ENCODE measurements at places on chromosomes 3 and 15. TPM values are rescaled to one million over a fixed set of nuclear protein-coding genes. Genes with fewer than 3 reads are reported as not detected.
A peak's percentile ranks its signal among the peaks of the same experiment; 100 is the strongest.

The LRRIQ4 gene
- 0.18 TPM for polyA plus RNA-seq

The MITF gene
- 40.0 TPM for polyA plus RNA-seq

The COMMD2 gene
- 73.3 TPM for polyA plus RNA-seq

The CAND2 gene
- polyA plus RNA-seq = 7.9 TPM

The BFSP2 gene
- polyA plus RNA-seq = not detected

The ANKUB1 gene
- polyA plus RNA-seq = not detected

The NEK11 gene
- polyA plus RNA-seq = 23.2 TPM

The TRH gene
- polyA plus RNA-seq = 1.4 TPM

The AADACL2 gene
- not detected for polyA plus RNA-seq

The TRPM1 gene
- polyA plus RNA-seq = 0.67 TPM

DNA sequence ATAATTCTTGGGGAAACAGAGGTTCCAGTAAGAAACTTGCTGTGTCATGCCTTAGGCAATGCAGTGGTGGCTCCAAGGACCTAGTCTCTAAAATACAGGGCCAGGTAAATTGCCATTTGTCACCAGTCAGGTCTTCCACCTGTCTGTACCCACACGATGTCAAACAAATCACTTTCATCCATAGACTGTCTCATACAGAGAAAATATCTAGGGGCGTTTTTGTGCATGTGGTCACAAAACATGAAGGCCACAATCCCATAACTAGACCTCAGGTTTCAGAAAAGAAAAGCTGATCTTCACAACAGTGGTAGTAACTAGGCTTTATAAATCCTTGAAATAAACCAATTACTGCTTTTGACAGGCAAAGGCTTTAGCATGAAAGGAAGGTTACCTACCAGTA lies 92.3 kb downstream of the SLC9A9 start:
- DNase-seq = no peak

DNA sequence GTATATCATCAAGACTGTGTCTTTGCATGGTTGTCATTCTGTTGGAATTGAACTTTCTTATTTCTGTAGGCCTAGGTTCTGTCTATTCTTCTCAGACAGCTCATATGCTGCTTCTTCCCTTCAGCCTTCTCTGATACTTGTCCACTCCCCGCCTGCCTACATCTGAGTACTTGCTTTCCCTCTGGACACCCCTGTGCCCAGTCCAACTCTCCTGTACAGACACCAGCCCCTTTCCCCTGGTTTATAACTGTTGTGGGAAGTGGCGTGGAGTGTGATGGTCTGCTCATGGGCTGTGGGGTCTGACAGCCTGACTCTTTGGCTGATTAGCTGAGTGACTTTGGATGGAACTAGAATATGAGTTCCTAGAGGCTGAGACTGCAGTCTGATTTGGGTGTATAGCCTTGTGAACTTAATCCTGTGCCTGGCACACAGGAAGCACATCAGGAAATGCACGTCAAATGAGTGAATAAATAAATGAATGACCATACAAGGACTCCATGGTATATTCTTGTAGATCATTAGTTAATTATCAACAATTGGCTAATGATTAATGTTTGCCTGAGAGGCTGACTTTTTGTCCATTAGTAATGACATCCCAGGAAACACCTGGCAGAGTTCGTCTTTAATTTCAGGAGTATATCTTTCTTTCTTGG lies 11.8 kb downstream of the CACNA1D start:
- no peak for DNase-seq

- DNase-seq = no peak
These were observed 43.5 kb upstream of the ABI3BP start for GRCh38 chr3:101036676-101037075.

- no peak for DNase-seq
These were observed 332.8 kb downstream of the ULK4 start for GRCh38 chr3:41629072-41629471.

GRCh38 chr15:83592370-83593040 lies 61.4 kb upstream of the ADAMTSL3 start:
- DNase-seq = peak; percentile 42

DNA sequence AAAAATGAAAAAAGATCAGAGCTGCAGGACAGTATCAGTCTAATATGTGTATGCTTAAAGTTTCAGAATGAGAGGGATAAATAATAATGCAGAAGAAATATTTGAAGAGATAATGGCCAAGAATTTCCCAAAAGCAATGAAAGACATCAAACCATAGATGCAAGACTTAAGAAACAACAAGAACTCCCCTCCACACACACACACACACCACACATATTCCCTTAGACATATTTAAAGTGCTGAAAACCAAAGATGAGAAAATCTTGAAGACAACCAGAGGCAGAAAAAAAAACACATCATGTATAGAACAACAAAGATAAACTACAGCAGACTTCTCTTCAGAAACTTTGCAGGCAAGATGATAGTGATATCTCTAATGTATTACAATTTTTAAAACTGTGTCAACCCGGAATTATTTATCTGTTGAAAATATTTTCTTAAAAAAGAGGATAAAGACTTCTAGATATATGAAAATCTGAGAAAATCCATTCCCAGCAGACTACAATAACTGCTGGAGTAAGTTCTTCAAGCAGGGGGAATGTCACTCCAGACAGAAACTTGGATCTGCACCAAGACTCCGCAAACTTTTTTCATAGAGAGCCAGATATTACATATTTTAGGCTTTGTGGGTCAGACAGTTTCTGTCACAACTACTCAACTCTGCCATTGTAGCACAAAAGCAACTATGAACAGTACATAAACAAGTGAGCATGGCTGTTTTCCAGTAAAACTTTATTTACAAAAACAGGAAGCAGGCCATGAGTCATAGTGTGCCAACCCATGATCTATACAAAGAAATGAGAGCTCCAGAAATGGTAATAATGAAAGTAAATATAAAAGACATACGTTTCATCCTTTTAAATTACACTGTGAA lies 223.4 kb upstream of the CGNL1 start:
- no peak for DNase-seq

GRCh38 chr3:15261274-15261673 lies 55.2 kb downstream of the CAPN7 start:
- no peak for DNase-seq

GRCh38 chr3:31565288-31565687 lies 32.6 kb downstream of the STT3B start:
- no peak for DNase-seq

GRCh38 chr15:98384328-98385029 lies 263.9 kb upstream of the IGF1R start:
- DNase-seq = no peak

- no peak for DNase-seq
These were observed 437.1 kb upstream of the CBLB start for GRCh38 chr3:106305882-106306435.

DNA sequence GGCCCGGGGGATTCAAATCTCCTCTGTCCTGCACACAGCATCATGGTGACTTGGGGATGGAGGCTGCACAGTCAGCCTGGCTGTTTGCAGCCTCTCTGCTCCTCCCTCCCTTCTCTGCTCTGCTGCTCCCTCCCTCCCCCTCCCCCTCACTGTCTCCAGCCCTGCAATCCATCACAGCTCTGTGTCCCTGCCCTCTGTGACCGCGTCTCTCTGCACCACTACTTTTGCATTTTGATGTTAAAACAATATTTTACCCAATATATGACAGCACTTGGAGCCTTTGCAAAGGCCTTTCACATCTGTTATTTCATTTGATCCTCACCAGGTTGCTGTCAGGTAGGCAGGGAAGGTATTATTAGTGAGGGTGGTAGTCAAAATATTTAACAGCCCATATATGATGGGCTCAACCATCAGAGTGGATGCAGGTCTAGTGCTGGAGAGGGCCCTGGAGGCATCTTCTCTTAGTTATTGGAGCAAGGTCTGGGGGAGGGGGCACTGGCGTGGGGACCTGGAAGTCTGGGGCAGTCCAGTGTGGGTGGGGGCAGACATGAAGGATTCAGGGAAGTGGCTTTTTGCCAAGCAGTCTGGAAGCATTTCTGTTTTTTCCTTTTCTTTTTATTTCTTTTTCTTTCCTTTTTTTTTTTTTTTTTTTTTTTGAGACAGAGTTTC lies 16.3 kb upstream of the VPS8 start:
- no peak for DNase-seq

DNA sequence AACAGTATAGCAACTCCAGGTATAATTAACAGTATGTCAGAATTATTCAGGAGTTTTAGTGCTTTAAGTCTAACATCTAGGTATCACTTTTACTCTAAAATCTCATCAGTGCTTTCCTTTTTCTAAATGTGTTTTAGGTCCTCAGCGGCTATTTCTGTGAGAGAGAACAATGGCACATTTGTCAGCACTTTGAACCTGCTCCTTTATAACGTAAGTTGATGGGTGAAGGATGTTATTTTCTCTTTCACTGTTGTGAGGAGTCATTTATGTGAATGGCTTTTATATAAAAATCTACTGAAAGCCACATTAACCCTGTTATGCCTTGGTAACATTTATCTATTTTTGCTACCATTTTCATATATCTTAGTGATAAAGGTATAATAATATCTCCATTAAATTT lies 22.8 kb downstream of the ZPLD1 start:
- DNase-seq = no peak

DNA sequence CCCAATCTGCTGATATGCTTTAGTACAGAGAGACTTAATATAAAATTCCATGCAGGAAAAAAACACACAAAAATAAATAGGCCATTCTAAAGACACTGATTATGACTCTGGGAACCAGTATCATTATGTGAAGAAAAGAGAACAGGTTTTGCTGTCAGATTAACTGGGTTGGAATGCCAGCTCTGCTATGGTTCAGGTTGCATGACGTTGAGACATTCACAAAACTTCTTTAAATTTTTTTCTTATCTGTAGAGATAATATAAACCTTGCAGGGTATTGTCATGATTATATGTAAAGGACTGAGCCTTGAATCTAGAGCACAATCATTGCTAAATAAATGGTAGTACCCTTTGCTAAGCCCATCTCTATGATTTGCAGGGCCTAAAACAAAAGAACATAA lies 86.0 kb downstream of the CPNE4 start:
- DNase-seq = no peak

DNA sequence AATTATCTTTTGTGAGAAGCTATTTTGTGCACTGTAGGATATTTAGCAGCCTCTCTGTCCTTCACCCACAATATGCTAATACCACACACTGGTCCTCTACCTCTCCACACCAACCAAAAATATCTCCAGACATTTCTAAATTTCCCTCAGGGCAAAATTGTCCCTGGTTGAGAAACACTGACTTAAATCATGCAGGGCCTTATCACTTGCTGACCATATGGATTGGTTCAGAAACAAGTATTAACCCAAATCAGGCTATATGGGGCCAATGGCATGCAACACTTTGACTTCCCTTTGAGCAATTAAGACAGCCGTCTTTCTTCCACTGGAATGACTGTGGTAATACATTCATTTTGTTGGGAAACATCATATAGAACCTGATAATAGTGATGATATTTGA lies 251.1 kb downstream of the CNTN3 start:
- DNase-seq = no peak

DNA sequence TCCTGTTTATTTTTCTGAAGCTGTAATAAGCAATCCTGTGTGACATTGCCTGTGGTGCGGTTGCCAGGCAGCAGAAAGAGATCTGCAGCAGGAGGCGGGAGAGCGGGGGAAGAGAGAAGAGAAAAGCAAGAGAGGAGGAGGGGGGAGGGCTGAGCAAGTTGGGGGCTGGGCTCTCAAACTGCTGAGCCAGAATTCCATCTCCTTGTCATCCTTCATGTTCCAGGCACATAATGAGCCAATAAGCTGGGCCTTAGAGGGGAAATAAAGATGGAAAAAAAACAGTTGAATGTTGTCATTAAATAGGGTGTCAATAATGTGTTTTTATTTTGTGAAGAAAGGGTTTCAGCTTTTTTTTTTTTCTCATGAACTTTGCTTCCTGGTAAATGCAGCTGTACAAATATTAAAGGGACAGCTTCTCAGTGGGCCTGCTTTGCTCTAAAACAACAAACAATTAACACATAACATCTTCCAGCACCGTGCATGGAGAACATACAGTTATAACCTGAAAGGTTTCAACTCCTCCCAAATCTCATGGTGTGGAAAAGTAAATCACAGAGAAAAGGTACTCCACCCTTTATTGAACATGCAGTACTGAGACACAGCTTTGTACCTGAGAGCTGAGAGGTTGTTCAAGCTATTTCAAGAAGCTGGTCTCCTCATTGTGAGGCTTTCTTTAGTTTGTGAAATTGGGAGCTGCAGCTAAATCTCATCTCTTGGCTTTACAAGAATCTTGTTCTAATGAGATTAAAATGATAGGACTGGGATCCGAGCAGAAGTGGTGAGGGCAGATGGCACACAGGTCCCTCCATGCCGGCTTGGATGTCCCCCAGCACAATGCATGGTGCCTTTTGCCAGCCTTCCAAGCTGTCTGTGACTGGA lies 451.1 kb upstream of the KCNMB2 start:
- DNase-seq = peak; percentile 73

GRCh38 chr3:149579838-149580542 lies 77.8 kb downstream of the WWTR1 start:
- no peak for DNase-seq

- DNase-seq = no peak
These were observed 627.0 kb upstream of the TBL1XR1 start for GRCh38 chr3:177824190-177824786.
